ENCODE measurements at places on chromosomes 2 and 18.

GRCh38 chr2:236871500-236872001 lies 214.1 kb upstream of the COPS8 start:
- DNase-seq = peak; percentile 98

GRCh38 chr2:166628478-166629136 lies 134.6 kb upstream of the SCN7A start:
- DNase-seq = no peak

DNA sequence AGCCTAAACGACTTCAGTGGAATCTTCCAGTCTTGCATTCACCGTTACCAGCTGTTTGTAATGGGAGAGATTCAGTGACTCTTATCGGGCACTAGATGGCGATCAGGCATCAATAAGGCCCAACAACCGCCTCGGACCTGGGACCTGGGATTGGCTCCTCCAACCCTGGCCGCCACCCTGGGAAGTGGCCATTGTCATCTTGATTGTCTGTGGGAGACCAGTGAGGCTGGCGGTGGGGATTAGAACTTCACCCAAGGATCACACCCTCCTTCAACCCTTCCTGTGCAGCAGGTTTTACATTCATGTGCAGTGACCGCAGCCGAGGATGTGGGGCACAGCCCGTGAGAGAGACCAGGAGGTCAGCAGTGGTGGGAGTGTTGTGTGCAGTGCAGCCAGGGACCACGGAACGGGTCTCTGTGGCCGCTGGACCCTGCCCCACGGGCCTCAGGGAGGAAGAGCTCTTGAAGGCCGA lies 85.3 kb downstream of the SPP2 start:
- peak; percentile 83 for DNase-seq

DNA sequence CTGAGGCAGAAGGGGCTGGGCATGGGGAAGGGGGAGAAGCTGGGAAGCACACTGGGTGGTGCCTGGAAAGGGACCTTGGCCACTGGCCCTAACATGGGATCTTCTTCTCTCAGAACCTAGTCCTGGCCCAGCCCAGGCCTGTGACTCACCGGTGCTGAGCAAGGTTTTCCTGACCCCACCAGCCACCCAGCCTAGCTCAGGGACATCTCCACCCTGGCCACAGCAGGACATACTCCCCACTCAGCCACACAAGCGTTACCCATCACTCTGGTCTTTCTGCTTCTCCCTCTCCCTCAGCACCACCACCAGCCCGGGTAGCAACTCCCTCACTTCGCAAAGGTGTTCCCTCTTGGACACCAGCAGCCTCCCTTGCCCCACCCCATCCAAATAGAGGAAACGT lies 22.8 kb downstream of the TNS1 start:
- DNase-seq = no peak

- peak; percentile 59 for DNase-seq
Measured at GRCh38 chr2:230418341-230419016, 2.5 kb downstream of the SP100 start.

GRCh38 chr2:32688541-32688940 lies 60.7 kb downstream of the TTC27 start:
- DNase-seq = peak; percentile 75

- DNase-seq = no peak
Measured at GRCh38 chr2:232374356-232374755, 4.2 kb upstream of the ALPP start.

DNA sequence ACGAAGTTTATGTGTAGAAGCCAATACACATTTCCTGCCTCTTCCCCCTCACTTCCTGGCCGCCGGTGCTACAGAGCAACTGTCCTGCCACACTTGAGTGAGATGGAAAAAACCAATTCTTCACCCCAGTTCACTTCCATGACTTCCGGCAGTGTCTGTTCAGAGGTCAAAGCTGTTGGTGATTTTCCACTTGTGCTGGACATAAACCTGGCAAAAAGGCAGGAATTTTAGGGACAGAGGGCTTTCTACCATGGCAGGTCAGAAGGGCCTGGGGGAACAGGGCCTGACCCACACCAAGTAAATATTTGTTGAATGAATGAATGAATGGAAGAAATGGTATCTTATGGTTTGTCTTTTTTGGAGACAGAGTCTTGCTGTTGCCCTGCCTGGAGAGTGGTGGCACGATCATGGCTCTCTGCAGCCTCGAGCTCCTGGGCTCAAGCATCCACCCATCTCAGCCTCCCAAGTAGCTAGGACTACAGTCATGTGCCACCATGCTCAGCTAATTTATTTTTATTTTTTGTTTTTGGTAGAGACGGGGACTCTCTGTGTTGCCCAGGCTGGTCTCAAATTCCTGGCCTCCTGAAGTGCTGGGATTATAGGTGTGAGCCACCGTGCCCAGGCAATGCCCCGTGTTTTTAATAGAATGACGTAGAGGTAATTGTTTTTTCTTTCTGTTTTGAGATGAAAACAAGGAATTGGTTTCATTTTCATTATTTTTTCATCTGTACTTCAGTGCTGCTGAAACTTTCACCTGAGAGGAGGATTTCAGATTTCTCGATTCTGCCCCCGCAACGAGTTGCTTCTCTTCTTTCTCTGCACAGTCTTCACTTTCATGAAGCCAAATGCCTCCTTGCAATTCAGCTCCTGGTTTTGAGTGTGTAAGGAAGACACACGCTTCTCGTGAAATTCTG lies 48.0 kb upstream of the LPIN2 start:
- DNase-seq = no peak

- DNase-seq = no peak
Measured at GRCh38 chr18:58851856-58852255, 12.8 kb upstream of the ZNF532 start.

DNA sequence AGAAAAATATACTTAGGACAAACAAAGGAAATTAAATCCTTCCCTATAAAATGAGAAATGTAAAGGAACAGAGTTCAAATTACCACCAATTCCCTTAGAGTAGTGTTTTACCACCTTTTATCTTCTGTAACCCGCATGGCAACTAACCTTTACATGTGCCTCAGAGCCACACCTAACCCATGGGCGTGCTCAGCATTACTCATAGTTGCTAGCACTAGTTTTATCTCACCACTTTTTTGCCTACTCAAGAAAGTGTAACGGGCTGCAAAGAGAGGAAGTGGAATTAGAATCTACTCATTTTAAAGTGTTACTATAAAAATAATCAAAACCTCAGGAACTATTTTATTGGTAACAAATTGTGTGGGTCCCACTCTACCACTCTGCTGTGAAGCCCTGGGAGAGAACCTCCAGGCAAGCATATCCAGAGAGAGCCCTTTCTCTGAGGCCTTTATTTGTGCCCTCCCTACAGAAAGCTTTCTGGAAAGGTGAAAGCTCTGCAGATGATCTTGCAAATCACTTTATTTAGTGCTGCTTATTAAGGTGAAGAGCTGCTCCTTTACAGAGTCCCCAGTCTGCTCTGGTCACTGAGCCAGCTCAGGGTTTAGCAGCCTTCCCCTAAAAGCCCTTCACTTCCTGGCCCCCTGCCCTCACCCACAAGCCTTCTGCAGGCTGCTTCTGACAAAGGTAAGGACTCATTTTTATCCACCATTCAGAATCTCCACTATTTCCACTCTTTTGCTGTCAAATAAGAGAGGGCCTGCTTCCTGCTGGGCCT lies 98.8 kb downstream of the TRABD2A start:
- DNase-seq = no peak

DNA sequence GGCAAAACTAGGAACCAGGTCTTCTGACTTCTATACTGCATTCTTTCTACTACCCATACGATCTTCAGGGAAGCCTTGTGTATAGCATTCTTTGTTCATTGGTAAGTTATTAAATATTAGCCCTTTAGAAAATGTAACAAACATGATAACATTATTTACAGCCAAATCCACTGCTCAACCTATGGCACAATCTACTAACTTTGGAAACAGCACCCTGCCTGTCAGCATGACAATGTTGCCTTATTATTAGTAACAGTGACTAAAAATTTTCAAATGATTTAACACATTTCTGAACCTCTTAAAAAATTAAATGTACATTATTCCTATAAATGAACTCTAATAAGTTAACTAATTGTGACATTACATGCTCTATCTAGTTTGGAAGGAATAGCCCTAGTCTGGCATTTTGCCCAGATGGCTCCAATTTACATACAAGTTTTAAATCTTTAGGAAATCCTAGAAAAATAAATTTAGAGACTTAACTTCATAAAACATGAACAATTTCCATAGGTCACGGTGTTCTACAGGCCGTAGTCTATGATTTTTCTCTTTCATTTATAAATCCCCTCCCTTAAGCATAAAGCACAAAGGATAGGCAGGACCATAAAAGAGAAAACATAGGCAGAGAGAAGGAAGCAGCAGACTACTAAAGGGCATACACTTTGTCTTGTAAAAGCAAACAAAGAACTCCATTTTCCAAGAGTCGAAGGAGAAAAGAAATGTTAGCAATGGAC lies 33.7 kb downstream of the YES1 start:
- DNase-seq = no peak

DNA sequence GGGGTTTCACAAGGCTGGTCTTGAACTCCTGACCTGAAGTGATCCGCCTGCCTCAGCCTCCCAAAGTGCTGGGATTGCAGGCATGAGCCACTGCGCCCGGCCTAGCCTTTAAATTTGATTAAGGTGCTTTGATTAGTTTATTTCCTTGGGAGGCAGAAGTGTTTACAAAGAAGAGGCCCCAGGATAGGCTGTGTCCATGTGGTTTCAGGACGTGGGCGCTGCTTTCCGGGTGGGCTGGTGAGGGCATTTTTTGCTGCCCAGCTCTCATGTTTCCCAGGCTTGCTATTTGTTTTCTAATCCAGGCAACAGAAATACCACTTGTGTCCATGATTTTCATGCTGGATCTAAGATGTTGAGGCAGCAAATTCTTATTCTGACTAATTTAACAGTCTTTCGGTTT lies 124.2 kb downstream of the SH3RF3 start:
- no peak for DNase-seq

DNA sequence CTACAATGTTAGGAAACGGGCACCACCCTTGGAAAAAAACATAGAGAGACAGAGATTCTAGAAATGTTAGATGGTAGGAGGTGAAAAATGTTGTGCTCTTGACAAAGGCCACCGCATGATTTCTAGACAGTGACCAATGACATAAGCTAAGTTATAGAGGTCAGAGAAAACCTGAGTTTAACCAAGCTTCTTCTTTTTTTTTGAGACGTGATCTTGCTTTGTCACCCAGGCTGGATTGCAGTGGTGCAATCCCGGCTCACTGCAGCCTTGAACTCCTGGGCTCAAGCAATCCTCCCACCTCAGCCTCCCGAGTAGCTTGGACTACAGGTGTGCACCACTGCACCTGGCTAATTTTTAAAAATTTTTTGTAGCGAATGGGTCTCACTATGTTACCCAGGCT lies 13.0 kb downstream of the FER1L5 start:
- no peak for DNase-seq

GRCh38 chr2:64562148-64562784 lies 38.1 kb downstream of the AFTPH start:
- peak; percentile 22 for DNase-seq

- DNase-seq = no peak
Measured at GRCh38 chr2:109141006-109141600, 12.1 kb downstream of the SH3RF3 start.

DNA sequence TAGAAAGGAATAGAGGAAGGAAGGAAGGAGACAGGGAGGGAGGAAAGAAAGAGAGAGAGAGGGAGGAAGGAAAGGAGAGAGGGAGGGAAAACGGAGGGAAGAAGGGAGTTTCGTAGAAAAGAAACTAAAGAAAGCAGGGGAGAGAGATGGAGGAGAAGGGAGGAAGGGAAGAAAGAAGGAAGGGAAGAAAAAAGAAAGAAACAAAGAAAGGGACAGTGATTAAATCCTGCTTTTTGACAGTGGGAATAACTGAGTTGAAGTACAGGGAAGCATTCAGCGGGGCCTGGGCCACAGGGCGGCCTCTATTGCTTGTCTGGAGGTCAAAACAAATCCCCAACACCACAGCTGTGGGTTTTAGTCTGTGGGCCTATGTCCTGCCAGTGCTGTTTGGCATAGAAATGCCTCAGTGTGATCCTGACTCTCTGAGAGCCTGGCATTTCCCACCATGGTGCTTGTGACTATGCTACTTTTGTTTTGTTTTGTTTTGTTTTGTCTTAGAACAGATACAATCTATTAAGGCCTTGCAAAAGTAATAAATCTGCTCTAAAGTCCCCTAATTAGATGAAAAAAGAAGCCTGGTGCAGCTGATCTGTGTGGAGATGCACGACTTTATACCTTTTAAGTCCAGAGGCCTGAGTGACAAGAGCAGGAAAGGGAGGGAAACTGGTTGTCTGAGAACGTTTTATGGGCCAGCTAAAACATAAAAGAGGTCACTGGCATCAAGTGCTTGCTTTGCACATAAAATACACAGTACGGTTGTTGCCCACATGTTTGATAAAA lies 40.0 kb downstream of the IL1RL2 start:
- DNase-seq = no peak

DNA sequence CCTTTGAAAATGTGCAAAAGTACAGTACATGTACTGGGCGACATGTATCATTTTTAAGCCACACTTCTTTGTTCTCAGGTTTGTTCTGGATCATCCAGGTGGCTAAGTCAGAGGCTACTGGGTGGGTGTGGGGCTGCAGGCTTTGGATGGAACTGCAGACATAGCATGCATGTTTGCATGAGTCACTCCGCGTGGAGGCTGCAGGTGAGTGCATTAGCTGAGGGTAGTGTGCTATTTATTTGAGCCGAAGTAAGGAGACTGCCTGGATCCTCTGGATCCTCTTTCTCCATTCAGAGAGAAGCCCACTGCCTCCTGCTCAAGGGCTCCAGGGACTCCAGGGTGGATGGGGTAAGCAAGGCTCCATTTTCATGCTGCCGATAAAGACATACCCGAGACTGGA lies 9.4 kb upstream of the NEURL3 start:
- DNase-seq = no peak

DNA sequence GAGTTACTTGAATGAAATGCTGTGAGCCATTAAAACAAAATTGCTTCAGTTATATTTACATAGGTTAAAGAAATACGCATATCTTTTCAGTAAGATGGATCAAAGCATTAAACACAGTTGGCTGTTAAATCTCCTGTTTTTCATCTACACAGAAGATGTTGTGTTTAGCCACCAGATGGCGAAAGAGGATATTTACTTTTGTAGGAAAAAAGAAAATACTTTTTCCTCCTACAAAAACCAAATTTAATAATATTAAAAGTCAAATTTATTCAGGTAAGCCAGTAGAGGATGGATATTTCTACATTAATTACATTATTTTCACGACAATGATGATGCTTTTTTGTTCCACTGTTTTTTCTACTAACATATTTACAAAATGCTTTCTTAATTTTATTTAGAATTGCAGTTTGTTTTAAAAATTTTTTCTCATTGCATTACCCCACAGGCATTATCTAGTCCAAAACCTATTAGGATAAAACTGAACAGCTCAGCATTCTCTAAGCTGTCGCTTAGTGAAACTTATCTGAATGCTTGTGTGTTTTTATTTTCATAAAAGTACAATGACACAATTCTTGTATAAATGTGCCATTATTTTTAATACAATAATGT lies 173.7 kb downstream of the ASXL3 start:
- DNase-seq = peak; percentile 38

GRCh38 chr2:188811522-188811921 lies 162.7 kb upstream of the COL3A1 start:
- DNase-seq = peak; percentile 92

All from fibroblast of upper back skin (primary cell).